ENCODE measurements at places on chromosomes 12 and 14.
A peak's percentile ranks its signal among the peaks of the same experiment; 100 is the strongest.

- peak; percentile 48 for DNase-seq
Observed at GRCh38 chr12:85866986-85867776, 6.9 kb upstream of the NTS start.

GRCh38 chr12:69042970-69043369, 110.0 kb upstream of the CPM start:
- DNase-seq: peak; percentile 18

GRCh38 chr14:76386944-76387782, 11.2 kb downstream of the ESRRB start:
- DNase-seq: peak; percentile 85

DNA sequence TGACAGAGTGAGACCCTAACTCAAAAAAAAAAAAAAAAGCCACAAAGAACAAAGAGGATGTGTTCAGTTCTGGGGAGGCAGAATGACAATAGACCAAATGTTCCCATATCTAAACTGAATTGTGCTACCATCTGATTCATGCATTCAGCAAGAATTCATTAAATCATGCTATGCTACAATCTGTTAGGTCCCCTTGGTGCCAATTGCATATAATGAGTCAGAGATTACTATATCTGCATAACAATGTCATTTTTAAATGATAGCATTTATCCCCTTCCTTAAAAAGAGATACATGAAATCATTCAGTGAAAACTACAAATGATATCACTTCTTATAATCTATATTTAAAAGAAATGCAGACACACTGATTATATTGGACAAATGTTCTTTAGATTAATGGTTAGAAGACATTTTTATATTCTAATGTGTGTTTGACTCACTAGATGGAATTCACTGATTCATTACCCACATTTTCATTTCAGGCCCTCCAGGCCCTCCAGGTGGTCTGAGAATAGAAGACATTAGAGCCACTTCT, 207.6 kb upstream of the PDZRN4 start:
- no peak for DNase-seq

DNA sequence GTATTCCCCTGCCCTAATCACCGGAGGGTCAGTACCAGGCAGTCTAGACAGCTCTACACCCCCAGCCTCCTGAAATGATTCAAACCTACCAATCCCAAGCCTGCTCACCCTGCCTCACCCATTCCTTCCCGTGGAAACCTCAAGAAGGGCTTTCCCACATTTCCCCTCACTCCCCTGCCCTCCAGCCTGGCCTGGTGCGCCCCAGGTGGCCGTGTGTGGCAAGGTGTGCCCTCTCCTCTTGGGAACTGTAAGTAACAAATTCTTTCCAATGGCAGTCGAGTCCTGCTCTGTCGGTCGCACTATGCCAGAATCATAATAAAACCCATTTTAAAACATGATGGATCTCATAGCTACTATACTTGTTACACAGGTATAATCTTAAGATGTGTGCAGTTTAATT, 13.9 kb upstream of the DEGS2 start:
- no peak for DNase-seq

GRCh38 chr14:91830777-91831176, 36.6 kb downstream of the TC2N start:
- DNase-seq: no peak

- peak; percentile 7 for DNase-seq
Observed at GRCh38 chr14:65412856-65413738, 567 bp downstream of the FUT8 start.

GRCh38 chr12:92049403-92049802, 96.2 kb downstream of the BTG1 start:
- no peak for DNase-seq

- no peak for DNase-seq
Observed at GRCh38 chr14:55530464-55530863, 49.5 kb upstream of the KTN1 start.

GRCh38 chr12:1591034-1591433, 3.3 kb downstream of the FBXL14 start:
- DNase-seq: peak; percentile 23

DNA sequence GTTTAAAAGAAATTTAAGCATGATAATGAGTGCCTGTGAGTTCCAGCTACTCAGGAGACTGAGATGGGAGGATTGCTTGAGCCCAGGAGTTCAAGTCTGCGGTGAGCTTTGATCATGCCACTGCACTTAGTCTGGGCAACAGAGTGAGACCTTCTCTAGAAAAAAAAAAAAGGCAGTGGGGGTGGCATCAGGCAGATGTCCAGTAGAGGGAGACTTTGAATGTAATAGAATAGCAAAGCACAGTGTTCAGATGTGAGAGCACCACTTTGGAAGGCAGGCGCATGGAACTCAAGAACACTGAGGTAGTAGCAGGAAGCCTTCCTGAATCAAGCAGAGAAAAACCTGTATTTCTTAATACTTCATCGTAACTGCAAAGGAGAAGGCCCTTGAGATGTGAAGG, 394.5 kb upstream of the GARIN6 start:
- DNase-seq: peak; percentile 7

- DNase-seq: no peak
Observed at GRCh38 chr12:27186022-27186839, 57.9 kb upstream of the STK38L start.

DNA sequence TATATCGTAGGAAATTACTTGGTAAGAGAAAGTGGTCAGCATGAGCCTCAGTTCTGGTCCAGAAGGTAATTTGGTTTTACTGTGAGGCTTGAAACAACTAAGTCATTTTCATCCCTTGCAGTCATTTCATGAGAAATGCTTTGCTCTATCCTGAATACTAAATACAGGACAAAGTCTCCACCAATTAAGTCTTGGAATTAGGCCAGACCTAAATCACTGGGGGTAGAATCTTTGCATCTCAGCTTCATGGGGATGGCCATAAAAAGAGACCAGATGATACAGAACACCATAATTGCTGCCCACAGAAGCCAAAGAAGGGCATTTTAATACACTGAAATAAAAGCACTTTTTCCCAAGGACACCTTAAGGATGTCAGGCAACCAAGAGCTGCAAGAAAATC, 277.9 kb upstream of the DCN start:
- no peak for DNase-seq

DNA sequence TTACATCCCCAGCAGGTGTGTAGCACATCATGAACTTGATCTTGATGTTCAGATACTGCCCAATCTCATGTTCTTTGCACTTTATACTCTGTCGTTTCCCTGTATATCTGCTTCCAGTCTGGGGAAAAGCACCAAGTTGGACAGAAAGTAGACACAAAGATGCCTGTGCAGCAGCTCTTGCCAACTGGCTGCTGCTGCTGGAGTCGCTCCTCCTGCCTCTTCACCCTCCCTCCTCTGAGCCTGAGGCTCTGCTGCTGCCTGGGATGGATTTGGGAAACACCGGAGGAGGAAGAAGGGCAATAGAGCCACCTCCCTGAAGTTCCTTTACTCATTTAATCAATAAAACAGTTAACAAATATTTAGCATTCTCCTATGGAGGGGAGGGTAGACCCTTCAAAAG, 32.4 kb downstream of the ADCK1 start:
- DNase-seq: no peak

DNA sequence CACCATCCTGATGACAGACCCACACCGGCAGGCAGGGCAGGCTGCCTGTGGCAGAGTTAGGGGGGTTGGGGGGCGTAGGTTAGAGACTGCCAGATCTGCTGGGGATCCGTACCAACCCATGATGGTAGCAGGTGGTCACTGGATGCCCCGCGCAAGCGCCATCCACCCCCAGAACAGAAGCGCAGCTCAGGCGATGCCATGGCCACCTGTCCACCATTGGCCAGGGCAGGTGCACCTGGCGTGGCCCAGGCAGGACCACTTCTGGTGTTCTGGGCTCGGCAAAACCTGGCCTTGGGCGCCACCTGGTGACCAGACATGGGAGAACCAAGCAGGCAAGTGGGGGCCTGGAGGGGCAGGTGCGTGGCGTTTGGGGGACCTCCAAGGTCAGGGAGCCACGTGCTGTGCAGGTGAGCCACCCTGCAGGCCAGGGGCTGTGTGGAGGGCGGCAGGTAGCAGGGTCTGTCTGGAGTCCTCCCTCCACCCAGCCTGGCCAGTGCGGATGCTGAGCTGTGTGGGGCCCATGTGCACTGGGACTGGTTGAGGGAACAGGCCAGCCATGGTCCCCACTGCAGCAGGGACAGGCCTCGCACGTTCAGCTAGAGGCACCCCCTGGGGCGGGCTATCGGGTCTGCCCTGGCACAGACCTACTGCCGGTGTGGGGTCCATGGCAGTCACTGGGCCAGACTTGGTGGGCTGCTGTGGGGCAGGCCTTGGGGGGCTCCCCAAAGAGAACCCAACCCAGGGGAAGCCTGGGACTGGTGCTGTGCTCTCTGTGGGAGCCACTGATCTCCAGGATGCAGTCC, 15.6 kb downstream of the BAG5 start:
- DNase-seq: peak; percentile 85

DNA sequence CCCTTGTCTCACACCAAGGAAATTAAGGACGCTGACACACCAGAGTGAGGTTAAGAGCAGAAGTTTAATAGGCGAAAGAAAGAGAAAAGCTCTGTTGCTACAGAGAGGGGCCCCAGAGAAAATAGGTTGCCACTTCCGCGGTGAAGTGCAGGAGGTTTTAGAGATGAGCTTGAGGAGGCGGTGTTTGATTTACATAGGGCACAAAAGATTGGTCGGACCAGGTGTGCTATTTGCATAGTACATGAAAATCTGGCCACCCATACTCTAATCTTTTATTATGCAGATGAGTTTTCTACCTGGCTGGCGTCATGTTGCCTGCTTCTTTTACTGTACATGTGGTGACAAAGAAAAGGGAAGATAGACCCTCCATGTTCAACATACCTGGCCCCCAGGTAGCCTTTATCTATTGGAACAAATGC, 23.3 kb upstream of the MYF6 start:
- DNase-seq: no peak

DNA sequence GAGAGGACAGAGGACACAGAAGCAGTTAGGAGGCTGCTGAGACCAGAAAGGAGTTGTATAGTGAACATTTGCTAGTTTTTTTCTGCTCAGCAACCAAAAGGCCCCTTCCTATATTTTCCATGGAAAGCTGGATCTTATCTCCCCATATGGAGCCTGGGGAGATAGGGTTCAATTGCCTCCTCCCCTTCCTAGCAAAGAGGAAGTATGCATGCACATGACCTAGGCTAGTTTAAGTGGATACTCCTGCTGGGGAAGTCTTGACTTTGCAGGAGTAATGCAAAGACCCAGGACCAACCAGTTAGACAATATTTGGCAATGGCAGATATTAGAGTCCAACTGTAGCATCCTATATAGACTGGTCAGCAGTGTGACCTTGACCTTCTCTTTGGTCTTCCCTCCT, 15.1 kb downstream of the CHD8 start:
- DNase-seq: no peak

DNA sequence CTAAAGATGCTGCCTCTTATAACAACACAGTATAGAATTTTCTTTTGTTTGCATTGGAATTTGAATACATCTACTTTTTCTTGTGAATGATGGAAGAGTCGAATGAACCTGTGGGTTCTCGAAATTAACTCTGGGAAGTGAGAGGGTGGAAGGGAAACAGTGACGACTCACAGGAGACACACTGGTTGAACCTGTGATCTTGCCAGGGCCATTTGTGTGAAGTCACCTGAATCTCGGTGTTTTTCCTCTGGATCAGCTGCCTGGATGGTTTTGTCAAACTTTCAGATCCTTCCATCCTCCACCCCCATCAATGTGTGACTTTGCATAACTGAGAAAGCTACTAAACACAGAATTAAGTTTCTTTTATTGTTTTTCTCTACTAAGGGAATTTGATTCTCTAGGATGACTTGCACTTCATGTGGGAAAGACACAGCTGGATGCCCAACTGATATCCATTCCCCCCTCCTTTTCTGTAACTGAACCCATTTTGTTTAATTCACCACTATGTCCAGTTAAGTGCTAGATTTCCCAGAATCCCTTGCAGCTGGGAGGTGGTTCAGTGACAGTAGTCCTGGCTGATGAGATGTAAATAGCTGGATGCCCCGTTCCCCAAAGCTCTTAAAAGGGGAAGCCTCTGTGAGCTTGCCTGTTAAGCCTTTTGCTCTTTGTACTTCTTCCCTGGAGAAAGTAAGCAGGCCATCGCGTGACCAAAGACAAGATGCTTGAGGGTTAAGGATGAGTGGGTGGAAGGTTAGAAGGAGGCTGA, 6.3 kb downstream of the PPFIBP1 start:
- no peak for DNase-seq

DNA sequence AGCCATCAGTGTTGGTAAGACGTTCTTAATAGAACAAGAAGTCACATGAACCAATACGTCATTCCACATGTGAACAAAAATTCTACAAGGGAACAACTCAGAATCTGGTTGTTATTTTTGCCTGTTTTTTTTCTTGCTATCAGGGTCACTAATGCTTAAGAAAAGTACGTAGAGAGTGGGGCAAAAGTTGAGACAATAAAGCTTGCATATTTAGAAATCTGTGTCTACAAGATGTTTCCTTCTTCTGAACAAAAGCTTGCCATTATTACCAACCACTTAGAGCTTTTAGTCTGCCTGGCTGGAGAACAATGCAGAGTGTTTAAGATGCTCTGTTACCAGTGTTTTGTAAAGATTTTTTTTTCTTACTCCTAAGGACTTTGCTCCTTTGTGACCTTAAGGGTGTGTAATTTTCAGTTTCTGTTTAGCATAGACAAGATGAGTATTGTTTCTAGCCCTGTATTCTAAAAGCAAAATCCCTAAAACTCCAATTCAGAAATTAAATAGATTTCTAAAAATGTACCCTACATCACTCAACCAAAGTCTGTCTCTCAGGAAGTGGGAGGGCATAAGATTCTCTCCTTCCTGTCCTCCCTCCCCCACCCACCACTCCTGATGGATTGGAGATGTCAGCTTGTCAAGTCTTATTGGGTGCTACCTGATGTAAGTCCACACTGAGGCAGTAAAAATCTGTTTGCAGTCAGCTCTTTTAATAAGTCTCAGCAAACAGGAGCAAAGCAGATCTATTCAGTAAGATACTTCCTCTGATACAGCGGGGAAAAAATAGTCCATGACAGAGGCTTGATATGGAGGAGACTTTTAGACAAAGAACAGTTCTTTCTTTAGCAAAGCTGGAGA, 267.6 kb downstream of the GRIN2B start:
- DNase-seq: no peak

GRCh38 chr12:46435625-46436024, 63.1 kb upstream of the SLC38A2 start:
- DNase-seq: no peak

- no peak for DNase-seq
Observed at GRCh38 chr12:6253278-6253677, 53.1 kb downstream of the CD9 start.

GRCh38 chr14:50210074-50210473, 21.3 kb downstream of the SOS2 start:
- no peak for DNase-seq

GRCh38 chr12:114945351-114945750, 261.4 kb upstream of the TBX3 start:
- no peak for DNase-seq

DNA sequence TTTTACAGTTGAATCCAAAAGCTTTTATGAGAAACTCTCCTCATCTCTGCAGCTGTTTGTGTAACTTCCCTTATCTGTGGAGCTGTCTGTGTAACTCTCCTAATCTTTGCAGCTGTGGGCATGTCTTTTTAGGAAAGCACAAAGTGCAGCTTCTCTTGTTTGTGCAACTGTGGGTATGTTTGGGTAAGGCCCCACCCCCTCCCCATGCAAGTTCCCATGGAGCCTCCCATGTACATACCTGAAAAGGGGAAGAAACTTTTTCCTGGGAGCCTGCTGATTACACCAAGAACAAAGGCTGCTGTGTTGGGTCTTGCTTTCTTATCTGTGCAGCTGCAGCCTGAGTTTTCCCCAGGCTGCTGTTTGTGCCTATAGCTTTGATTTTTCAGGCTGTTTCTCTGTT, 42.7 kb upstream of the CDKN3 start:
- DNase-seq: no peak

- no peak for DNase-seq
Observed at GRCh38 chr14:56241461-56241860, 123.2 kb downstream of the PELI2 start.

- no peak for DNase-seq
Observed at GRCh38 chr12:112382866-112383265, 635 bp upstream of the HECTD4 start.

Data from HEK293T (cell line).